ENCODE measurements at places on chromosomes 7 and 10.

DNA sequence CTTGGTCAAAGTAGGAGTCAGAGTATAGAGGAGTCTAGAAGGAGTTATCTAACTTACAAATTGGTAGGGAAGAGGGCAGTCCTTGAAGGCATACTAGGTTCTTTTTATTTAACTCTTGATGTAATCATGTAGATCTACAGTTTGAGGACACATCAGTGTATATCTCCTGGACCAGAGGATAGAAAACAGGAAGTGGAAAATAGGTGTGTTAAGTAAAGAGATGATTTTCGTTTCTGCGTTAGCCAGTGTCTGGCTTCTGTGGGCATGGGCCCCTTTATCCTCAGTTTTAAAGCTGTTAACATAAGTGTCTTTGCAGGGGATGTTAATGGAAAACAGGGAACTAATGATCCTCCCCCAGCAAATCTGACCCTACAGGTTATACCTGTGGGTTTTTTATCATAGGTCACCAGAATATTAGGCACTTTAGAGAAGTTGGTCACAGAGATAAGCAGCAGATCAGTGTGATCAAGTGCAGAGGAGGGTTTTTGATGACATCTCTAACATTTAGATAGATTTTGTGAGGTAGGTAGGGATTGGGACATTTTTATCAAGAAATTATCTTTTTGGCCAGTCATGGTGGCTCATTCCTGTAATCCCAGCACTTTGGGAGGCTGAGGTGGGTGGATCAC, 58.6 kb upstream of the PRSS1 start:
- DNase-seq = no peak

- DNase-seq = peak; percentile 80
Measured at GRCh38 chr10:70405037-70405824, 1.3 kb downstream of the EIF4EBP2 start.

DNA sequence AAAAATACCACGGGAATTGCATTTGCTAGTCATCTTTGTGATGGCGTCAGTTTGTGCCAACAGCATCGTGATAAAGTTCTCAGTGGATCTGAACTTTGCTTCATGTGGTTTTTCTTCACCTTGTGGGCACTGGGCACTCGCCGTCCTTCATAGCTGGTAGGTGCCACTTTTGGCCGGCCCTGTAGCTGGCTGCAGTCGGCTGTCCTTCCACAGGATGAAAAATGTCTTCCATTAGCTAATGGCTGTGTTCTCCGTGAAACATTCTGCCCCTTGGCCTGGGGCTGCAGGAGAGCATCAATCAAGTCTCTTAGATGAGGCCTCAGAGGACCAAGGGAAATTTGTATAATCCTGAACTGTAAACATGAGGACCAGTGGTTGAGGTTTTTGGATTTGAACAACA, 145.3 kb downstream of the DYNC1I1 start:
- no peak for DNase-seq

GRCh38 chr10:130485236-130485957, 349.2 kb downstream of the GLRX3 start:
- no peak for DNase-seq

DNA sequence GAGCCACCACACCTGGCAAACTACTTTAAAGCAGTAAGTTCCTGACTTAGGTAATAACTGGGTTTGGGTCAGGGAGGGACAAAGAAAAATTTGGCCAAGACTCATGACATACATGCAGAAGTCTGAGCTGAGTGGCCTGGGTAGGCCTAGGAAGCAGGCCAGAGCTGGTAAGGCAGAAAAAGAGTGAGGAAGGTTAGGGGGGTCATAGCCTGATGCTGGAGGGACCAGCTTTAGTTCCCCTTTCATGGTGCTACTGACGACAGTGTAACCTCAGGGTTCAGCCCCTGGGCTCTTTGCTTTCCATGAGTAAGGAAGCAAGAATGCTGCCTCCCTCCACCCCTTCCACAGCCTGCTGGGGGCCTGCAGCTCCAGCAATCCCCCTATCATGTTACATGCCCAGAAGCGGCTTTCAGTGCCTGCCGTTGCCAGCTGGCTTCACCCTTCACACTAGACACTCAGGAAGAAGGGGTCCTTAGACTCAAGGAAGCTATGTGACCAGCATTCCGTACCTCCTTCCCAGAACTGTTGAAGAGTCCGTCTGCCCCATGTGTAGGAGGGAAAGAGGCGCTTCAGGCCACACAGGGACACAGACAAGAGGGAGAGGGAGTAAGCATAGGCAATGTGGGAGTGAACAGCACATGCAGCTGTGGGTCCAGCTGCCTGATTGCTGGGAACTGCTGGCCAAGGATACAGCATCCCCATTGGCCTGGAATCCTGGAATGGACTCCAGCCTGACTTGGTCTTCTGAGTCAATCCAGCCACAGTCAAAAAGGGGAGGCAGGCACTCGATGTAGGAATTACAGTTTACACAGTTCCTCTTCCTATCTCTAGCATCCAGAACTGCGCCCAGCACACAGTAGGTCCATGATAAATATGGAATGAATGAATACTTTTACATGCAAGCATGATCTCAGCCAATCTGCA, 4.1 kb upstream of the PLAU start:
- DNase-seq = no peak

- no peak for DNase-seq
Measured at GRCh38 chr10:44883593-44884331, 27.4 kb upstream of the TMEM72 start.

DNA sequence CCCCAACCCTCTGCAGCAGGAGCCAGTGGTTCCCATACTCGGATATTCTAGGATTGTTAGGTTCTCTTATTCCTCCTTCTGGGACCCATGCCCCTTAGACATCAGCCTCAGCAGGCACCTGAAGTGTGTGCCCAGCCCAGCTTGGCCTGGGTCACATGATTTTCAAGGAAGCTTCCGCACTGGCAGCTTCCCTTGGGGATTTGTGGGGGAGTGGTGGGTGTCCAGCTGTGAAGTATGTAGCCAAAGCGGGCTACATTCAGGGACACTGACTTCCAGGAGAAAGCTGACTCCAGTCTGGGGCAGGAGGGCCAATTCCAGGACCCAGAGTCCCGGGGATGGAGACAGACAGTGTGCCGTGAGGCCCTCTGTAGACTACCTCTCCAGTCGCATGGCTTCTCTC, 1.3 kb downstream of the LDB1 start:
- DNase-seq = no peak

DNA sequence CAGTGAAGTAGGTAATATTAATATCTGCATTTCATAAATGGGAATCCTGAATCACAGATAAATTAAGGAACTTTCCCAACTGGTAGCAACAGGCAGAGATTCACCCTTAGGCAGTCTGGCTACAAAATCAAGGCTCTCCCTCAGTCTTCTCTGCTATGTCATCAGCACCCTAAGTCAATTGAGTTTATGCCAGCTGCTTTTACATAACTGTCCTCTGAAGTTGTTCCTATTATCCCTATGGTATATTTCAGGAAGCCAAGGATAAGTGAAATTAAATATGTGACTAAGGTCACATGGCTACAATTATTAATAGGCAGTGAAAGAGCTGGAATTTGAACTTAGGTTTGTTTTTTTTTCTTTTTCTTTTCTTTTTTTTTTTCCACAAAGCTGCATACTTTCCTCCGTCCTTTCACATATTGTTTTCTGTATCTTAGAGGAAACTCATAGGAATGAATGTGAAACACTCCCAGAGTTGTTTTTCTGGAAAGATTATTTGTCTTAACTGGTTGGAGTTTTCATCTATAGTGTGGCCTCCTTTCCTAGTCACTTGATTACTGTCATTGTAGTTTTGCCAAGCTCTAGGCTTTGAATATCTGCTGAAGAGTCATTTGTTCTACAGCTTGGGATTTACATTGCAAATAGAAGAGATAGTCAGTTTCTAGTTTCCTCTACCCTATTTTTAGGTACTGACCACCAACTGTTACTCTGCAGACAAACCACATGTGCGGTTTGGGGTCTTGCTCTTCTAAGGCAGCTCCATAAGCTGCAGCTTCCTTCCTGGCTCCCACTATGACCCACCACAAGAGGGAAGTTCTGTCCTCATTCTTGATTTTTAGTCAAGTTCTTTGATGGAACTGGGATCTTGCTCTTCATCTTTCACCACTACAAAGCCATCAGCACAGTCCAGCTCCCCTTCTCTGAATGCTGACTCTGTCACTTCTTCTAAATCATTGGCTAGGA, 338.0 kb upstream of the KIAA1217 start:
- DNase-seq = no peak

- DNase-seq = no peak
Measured at GRCh38 chr10:12321641-12322040, 27.7 kb upstream of the CAMK1D start.

All from RKO (cell line).